ENCODE measurements at places on chromosomes 3 and 15. TPM values are rescaled to one million over a fixed set of nuclear protein-coding genes. Genes with fewer than 3 reads are reported as not detected.
A peak's percentile ranks its signal among the peaks of the same experiment; 100 is the strongest.

GRCh38 chr3:80052271-80052670, 284.5 kb upstream of the ROBO1 start:
- H3K4me1 ChIP-seq, result no peaks in the 10 kb centered on the region
- no peaks in the 10 kb centered on the region for H3K36me3 ChIP-seq
- H3K4me3 ChIP-seq, result no peak overlapping the region
- DNase-seq, result no peak
- no peaks in the 10 kb centered on the region for H3K27me3 ChIP-seq

Gene NECTIN3
- total RNA-seq, result 26.0 TPM

GRCh38 chr3:194274424-194275085, 76.6 kb downstream of the CPN2 start:
- H3K27me3 ChIP-seq, result no peaks in the 10 kb centered on the region
- H3K4me1 ChIP-seq, result peaks cover 48% of the 10 kb centered on the region
- H3K27ac ChIP-seq, result no peak overlapping the region
- no peak for DNase-seq
- no peak overlapping the region for H3K4me3 ChIP-seq

GRCh38 chr3:23612296-23612891, 193.4 kb upstream of the UBE2E1 start:
- H3K4me3 ChIP-seq, result no peak overlapping the region
- peaks cover 11% of the 10 kb centered on the region for H3K4me1 ChIP-seq
- H3K36me3 ChIP-seq, result no peaks in the 10 kb centered on the region
- H3K27ac ChIP-seq, result no peak overlapping the region
- DNase-seq, result no peak

GRCh38 chr15:100867433-100867832, 12.2 kb upstream of the ALDH1A3 start:
- H3K4me1 ChIP-seq, result no peaks in the 10 kb centered on the region
- H3K36me3 ChIP-seq, result no peaks in the 10 kb centered on the region
- no peak overlapping the region for H3K4me3 ChIP-seq
- no peak for DNase-seq
- no peak overlapping the region for H3K27ac ChIP-seq

GRCh38 chr3:170852324-170852723, 17.7 kb downstream of the RPL22L1 start:
- H3K4me1 ChIP-seq, result no peaks in the 10 kb centered on the region
- no peaks in the 10 kb centered on the region for H3K27me3 ChIP-seq
- no peak overlapping the region for H3K4me3 ChIP-seq
- H3K27ac ChIP-seq, result no peak overlapping the region

DNA sequence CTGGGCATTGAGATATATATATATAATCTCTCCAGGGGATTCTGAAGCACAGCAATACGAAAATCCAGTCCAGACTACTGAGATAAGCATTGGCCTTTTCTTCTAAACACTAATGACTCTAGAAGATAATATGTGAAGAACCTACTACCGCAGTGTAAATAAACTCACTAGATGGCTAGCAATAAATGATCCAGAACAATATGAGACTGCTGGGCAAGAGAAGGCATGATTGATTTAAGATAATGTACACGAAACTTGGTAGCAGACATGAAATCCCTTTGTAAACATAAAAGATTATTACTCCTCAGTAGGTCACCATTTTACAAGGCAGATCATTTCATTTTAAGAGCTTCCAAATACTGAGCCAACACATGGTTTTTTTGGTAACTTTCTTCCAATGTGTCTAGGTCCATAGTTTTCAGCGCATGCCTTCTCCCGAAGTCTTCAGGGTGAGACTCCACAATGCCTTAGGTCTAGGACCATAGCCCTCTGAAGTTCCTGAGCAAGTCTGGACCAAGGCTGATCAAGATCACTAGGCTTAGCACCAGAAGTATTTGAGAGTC, 193.2 kb downstream of the LRRN1 start:
- no peaks in the 10 kb centered on the region for H3K27me3 ChIP-seq
- no peak for DNase-seq
- H3K4me3 ChIP-seq, result no peak overlapping the region
- no peak overlapping the region for H3K27ac ChIP-seq
- H3K4me1 ChIP-seq, result no peaks in the 10 kb centered on the region
- H3K36me3 ChIP-seq, result no peaks in the 10 kb centered on the region

Gene GPR160
- 25.4 TPM for total RNA-seq

DNA sequence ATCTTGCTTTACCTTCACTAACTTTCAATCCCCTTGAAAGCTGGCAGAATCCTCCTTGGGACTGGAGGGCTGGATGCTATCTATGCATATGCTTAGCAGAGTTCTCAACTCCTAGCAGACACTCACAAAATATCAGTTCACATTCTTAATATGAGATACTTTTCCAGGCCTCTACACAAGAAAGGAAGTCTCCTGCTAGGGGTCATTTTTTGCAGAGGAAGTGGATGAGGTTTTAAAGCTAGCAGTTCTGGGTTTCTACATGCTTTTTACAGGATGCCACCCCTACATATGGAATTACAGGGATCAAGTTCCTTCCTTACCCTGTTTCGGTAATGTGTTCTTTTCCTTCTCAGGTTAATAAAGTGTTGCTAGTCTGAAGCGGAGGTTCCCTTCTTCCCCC, 206.3 kb upstream of the TP63 start:
- no peak overlapping the region for H3K4me3 ChIP-seq
- no peaks in the 10 kb centered on the region for H3K4me1 ChIP-seq
- DNase-seq, result no peak
- H3K36me3 ChIP-seq, result no peaks in the 10 kb centered on the region

GRCh38 chr15:84914909-84915605, 30.6 kb downstream of the SLC28A1 start:
- H3K4me3 ChIP-seq, result no peak overlapping the region
- no peaks in the 10 kb centered on the region for H3K36me3 ChIP-seq
- H3K4me1 ChIP-seq, result peaks cover 3% of the 10 kb centered on the region
- H3K27me3 ChIP-seq, result no peaks in the 10 kb centered on the region

Gene KCNMB3
- total RNA-seq, result 2.0 TPM

Gene CLDN18
- 66.8 TPM for total RNA-seq

Gene ACKR4
- total RNA-seq, result 6.9 TPM

Gene PLA2G4D
- 0.08 TPM for total RNA-seq

GRCh38 chr3:115937054-115937453, 313.7 kb downstream of the GAP43 start:
- no peak overlapping the region for H3K4me3 ChIP-seq
- H3K27me3 ChIP-seq, result no peaks in the 10 kb centered on the region
- no peaks in the 10 kb centered on the region for H3K4me1 ChIP-seq
- no peaks in the 10 kb centered on the region for H3K36me3 ChIP-seq
- DNase-seq, result no peak

DNA sequence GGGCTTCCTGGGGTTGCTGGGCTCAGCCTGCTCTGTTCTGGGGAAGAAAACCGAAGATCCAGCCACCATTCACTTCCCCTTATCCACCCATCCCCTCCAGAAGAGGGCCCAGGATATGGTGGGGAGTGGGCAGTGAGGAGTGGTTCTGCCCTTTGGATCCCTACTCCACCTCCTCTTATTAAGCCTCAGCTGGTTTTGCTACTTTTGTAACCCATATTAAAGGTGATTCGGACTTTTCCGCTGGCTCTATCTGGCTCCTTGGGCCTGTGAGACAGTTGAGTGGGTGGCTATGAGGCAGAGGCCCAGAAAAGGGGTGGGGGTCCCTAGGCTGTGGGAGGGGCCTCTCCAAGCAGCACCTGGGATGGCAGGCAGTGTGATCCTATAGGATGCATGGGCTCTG, 33.8 kb downstream of the NBEAL2 start:
- DNase-seq, result no peak
- no peaks in the 10 kb centered on the region for H3K36me3 ChIP-seq
- H3K27ac ChIP-seq, result no peak overlapping the region
- no peak overlapping the region for H3K4me3 ChIP-seq
- no peaks in the 10 kb centered on the region for H3K27me3 ChIP-seq
- H3K4me1 ChIP-seq, result peaks cover 20% of the 10 kb centered on the region

Gene CYP8B1
- not detected for total RNA-seq

DNA sequence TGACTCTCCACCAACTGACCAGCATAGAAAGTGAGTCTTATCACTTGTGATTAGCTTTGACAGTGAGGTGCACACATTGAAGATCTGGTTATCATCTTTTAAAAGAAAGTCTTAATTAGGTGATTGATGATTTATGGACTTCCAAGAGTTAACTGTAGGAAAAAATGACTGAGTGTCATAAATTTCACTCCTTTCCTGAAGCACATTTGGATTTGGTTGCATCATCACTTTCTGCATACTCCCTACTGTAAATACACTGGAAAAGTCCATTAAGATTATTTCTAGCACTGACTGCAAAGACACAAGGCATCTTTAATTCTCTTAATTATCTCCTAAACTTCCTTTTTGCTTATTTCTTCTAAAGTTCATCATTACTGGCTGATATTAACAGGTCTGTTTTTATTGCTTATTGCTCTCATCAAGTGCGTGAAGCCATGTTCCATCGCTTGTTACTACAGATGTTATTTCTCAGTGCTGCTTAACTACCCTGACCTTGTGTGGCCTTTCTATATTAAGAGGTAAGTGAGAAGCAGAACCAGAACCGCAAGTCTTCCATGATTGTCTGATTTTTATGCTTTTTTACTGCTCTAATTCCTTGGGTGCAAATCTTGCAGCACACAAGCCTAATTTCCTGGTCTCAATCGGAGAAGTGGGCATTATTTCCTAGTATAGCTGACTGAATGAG, 153.2 kb downstream of the MEIS2 start:
- peak; percentile 30 for DNase-seq
- no peaks in the 10 kb centered on the region for H3K4me1 ChIP-seq
- H3K27ac ChIP-seq, result no peak overlapping the region
- no peaks in the 10 kb centered on the region for H3K27me3 ChIP-seq
- H3K4me3 ChIP-seq, result no peak overlapping the region

Gene C3orf49
- not detected for total RNA-seq

Gene ZNF620
- total RNA-seq, result 5.5 TPM

Gene ATP13A4
- 262 TPM for total RNA-seq

DNA sequence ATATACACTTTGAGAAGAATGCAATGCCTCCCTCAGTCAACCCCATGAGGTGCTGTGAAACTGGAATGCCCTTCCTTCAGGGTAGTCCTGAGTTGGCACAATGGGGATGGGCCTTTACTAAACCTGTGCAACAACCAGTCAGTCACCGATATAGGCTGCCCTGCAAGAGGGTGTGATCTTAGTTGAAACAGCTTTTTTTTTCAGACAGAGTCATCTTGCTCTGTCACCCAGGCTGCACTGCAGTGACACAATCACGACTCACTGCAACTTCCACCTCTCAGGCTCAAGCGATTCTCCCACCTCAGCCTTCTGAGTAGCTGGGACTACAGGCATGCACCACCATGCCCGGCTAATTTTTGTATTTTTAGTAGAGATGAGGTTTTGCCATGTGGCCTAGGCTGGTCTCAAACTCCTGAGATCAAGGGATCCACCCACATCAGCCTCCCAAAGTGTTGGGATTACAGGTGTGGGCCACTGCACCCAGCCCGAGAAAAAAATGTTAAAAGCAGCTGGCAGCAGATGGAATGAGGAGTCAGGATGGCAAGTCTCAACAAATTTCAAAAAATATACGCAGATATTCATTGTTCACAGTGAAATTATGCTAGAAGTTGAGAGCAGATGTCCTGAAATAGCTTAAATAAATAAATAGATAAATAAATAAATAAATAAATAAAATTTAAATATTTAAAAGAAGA, 31.8 kb downstream of the MYO5A start:
- H3K27me3 ChIP-seq, result no peaks in the 10 kb centered on the region
- no peak for DNase-seq
- H3K36me3 ChIP-seq, result no peaks in the 10 kb centered on the region
- no peak overlapping the region for H3K27ac ChIP-seq

DNA sequence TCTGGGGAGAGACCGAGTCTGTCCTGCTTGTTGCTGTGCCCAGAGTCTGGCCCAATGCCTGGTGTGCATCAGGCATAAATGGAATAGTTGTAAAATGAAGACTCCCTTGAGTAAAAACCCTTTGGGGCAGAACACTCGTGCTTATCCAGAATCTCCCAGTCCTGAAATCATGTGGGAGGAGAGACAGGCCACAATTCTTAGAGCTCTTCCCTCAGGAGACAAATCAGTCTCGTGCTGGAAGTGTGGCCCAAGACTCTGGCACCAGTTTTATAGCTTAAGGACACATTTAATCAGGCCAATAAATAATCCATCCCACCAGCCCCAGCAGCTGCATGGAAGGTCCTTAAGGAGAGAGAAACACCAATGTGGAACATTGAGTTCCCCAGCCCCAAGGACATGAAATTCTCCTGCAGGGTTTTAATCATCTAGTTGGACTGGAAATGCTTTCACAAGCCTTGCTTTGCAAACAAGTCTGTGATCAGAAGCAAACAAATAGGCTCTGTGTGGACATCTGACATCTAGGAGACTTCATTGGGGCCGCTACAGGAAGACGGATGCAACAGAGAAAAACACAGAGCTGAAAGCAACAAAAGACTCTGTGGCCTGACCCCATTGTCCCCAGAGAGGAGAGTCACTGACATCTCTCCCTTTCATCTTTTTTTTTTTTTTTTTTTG, 70.4 kb downstream of the LSM3 start:
- no peaks in the 10 kb centered on the region for H3K36me3 ChIP-seq
- DNase-seq, result no peak
- H3K27me3 ChIP-seq, result no peaks in the 10 kb centered on the region
- no peak overlapping the region for H3K4me3 ChIP-seq
- H3K4me1 ChIP-seq, result no peaks in the 10 kb centered on the region

DNA sequence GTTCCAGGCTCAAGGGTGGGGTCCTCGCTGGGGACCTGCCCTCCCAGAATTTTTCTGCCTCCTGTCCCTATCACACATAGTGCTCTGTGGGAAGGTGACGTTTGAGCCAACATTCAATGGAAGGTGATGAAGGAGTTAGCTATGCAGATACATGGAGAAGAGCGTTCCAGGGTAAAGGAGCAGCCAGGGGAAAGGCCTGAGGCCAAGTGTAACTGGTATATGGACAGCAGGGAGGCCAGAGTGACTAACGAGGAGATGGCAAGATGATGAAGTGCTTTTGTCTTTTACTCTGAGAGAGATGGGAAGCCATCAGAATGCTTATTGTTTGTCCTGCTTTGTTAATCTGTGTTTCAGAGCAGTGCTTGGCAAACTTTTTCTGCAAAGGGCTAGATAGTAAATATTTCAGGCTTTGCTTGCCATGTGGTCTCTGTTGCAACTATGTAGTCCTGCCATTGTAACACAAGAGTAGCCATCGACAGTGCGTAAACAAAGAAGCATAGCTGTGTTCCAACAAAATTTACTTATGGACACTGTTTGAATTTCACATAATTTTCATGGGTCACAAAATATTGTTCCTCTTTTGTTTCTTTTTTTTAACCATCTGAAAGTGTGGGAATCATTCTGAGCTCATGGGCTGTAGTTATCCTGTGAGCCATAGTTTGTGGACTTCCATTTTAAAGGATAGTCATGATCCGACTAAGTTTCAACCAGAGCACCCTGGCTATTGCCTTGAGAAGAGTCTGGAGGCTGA, 25.8 kb upstream of the PIAS1 start:
- no peaks in the 10 kb centered on the region for H3K36me3 ChIP-seq
- no peak overlapping the region for H3K27ac ChIP-seq

GRCh38 chr3:188518835-188519452, 365.0 kb downstream of the LPP start:
- no peak overlapping the region for H3K27ac ChIP-seq
- H3K4me1 ChIP-seq, result peaks cover 8% of the 10 kb centered on the region
- no peak for DNase-seq

Measured in left lung (tissue), 14 donors.